ENCODE measurements at places on chromosomes 7 and 10. TPM values are rescaled to one million over a fixed set of nuclear protein-coding genes. Genes with fewer than 3 reads are reported as not detected.

DNA sequence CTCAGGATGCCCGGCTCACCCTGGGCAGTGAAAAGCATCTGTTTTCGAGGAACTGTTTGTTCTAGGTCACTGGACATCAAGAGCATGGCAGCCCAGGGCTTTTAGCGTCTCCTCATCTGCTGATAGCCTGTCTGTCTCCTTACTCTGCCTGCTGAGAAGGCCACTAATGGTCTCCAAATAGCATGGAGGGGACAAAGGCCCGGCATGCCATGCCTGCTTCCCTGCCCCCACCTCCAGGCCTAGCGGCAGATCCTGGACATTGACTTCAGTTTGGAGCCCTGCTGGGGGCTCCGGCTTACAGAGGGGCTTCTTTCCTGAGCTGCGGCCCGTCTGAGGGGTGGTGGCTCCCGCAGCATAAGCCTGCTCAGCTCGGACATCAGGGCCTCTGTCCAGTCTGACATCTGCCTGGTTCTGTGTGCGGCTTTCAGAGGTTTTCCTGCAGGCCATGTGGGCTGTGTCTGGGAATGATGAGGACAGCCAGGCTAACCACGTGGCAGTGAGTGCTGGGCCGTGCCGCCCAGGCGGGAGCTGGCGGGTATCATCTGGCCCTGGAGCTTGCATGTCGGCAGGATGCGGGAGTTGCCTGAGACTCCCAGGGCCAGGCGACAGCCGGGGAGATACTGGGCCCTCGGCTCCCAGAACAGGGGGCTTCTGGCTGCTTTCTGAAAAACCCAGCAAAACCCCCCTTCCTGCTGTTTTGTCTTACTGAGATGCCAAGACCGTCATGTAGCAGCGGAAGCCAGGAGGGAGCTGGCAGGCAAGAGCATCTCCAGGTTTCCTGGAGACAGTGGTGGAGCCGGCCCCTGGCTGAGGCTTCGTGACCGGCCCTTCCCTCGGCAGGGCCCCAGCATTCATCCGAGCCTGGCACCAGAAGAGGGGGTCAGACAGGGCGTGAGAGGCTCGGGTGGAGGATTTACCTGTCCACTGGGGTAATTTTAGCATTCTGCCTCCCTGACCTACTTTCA lies 9.2 kb downstream of the PFKFB3 start:
- DNase-seq = no peak

DNA sequence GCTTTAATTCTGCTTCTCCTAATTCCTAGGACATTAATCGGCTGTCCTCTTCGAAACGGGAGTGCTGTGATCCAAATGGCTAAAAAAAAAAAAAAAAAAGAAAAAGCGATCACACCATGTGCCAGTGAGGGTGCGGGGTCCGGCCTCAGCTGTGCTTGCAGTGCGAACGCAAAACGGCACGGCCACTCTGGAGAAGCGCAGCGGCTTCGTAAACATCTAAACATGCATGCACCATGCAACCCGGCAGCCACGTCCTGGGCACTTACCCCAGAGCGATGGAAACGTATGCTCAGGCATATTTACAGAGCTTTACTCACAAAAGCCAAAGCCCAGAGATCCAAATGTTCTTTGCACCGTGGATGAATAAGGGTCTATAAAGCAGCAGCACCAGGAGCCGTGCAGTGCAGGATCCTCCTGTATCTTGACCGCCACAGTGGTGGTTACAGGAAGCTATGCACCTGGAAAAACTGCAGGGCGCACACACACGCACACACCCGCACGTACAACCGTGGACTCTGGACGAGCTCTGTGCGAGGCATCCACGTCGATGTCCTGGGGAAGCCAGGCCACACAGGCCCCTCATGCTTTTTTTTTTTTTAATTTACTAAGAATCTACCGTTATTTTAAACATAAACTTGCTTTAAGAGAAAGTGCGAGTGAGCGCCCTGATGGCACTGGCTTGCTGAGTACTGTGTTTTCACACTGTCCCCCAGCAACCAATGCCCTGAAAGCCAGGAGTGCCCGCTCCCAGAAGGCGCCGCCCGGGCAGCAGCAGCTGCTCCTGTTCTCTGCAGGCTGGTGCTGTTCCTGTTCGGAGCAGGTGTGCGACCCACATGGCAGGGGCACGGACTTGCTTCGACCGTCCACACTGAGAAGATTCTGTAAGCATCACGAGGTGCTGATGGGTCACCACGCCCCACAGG lies 25.0 kb downstream of the GPER1 start:
- DNase-seq = no peak

- DNase-seq = no peak
Measured at GRCh38 chr7:151999424-152000090, 25.9 kb upstream of the GALNT11 start.

DNA sequence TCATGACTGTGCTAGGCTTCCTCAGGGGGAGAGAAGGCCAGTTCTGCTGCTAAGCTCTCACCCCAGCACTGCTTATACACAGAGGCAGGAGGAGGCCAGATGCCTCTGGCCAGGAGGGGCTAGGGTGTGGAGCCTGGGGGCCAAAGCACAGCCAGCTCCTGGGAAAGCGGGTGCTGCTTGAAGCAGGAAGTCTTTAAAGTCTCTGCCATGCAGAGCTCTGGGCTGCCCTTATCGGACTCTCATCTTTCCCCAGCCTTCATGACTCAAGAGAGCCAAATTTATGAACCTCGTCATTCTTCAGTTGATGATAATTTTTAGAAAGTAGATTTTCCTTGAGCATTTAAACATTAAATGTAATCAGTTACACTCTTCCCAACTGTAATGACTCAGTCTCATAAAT lies 11.2 kb upstream of the TSPAN14 start:
- no peak for DNase-seq

DNA sequence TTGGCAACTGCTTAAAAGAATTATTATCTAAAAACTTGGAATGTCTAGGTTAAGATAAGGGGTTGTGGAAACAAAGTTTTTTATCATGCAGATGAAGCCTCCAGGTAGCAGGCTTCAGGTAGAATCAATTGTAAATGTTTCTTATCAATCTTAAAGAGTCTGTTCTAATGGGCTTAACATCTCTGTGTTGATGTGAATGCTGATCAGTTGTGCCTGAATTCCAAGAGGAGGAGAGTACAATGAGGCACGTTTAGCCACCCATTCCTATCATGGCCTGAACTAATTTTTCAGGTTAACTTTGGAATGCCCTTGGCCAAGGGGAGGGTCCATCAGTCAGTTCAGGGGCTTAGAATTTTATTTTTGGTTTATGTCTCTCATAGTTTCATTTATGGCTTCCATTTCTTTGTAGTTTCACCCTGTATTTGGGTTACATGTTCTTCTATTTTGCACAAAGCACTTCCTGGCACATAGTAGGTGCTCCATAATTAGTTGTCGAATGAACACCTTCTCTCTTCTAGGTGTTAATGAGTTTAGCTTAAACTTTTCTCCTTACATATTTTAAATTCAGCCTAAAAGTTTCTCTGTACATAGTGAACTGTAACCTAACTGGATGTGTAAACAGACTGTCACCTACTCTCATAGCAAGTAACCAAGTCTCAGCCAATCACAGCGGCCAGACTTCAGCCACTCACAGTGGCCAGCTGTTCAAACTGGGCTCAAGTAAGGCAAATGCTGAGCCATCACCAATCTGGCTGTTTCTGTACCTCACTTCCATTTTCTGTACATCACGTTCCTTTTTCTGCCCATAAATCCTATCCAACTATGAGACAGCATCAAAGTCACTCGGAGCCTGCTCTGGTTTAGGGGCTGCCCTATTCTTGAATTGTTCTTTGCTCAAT lies 34.7 kb downstream of the ALOX5 start:
- peak; percentile 23 for DNase-seq

GDF10 gene
- not detected for total RNA-seq

MCM10 gene
- total RNA-seq = 0.05 TPM

- no peak for DNase-seq
Measured at GRCh38 chr10:89852872-89853271, 151.5 kb downstream of the KIF20B start.

- peak; percentile 37 for DNase-seq
Measured at GRCh38 chr10:88386204-88386788, 196.8 kb downstream of the RNLS start.

DNA sequence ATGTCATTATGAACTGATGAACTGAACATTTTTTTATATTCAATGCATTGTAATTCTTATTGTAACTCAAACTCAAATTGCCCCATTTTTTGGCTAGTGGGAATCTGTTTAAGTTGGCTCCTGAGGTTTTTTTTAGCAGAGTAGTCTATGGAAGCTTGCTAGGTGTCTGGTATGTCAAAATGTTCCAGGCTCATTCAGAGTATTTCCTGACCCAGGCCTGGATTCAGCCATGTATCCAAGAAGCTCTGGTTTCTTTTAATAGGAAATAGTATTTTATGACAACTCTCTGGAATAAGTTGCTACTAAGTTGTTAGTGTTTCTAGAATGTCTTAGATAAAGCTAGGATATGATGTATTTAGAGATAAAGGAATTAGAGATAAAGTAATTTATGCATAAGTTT lies 288.0 kb downstream of the ARL4A start:
- DNase-seq = no peak

DNA sequence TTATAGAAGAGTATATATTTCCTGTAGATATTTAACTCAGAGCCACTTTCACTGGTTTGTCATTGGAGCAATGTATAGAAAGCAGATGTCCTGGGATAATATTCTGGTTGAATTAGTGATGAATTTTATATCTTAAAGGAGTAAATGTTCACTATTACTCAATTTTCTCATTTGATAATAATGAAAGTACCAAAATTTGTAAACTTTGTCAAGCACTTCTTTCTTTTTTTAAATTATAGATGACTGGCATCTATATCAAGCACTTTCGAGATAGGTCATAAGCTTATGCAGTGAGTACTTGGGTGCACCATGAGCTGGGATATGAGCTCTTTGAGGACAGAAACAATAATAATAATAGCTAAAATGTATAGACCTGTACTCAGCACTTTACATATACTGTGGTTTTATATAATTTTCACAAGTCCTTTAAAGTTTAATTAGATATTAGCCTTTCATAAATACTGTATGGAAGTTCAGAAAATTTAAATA lies 11.3 kb downstream of the RSBN1L start:
- no peak for DNase-seq

- DNase-seq = peak; percentile 59
Measured at GRCh38 chr10:61463035-61463909, 10.1 kb upstream of the TMEM26 start.

Data from myocyte (in vitro differentiated cells).